ENCODE measurements at places on chromosomes 1 and 21.

DNA sequence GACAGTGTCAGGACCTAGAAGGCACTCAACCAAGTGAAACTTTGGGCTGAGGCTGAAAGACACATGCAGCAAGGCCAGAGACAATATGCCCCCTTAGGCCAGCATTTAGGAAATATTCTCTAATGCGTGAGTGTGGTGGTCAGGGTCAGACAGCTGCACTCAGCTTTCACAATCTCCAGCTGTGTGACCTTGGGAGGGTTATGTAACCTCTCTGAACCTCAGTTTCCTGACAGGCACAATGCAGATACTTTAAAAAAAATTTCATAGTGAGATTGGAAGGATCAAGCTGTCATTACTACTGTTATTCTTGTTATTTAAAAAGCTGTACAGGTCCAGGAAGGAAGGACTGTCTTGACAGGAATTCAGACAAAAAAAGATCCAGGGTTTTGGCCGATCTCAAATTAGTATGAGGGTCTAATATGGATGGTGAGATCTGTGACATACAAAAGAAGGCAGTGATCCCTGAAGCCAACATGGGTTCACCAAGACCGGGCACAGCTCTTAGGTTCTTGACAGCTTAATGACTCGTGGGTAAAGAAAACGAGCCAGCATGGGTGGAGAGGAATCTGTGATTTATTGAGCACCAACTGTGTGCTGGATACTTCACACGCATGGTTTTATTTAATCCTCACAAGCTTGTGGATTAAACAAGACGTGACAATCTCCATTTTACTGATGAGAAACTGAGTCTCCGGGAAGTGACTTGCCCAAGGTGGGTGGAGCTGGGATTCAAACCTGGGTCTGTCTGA, 54.6 kb upstream of the POU3F1 start:
- DNase-seq: no peak

DNA sequence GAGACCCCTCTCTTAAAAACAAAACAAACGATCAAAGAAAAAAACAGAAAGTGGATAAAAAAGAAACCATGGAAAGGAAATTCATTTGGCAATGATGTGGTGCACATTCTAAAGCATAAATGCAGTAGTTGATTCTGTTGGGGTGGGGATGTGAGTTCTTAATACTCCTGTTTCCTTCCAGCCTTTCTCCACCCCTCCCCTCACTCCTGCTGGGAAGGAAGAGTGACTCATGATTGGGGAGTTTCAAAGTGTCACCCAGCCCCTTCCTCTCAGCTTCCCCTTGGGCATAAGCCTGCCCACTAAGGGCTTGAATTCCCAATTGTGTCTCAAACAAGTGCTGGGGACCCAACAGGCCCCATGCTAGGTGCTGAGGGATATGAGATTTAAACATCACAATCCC, 6.7 kb upstream of the PINK1 start:
- DNase-seq: no peak

DNA sequence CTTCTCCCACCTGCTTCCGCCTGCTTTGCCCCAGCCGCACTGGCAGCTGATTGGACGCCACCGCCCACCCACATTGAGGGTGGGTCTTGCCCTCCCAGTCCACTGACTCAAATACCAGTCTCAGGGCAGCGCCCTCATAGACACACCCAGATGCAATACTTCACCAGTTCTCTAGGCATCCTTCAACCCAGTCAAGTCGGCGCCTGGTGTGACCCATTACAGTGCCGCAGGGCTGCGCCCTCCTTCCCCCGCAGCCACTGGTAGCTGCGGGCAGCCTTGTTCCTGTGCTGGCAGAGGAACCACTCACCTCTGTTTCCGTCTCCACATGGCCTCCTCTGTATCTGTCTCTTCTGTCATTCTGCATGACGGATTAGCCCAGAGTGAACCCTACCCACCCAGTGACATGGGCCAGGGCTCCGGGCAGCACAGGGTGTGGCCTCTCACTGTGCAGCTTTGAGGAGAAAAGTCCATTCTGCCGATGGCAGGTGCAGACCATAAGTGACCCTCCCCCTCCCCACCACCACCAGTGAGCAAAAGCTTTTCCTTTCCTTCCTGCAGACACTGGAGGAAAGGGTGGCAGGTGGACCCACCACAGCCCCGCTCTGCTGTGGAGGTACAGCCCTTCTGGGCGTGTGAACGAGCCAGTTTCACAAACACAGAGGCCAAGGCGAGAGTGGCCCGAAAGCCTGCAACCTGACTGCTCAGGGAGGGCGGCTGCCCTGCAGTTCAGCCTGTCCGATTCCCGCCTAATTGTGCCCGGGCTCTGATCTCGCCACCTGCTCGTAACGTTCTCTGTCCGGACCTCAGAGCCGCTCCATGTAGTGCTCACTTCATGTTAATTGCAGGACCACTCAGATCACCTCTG, 57.1 kb downstream of the FAAP20 start:
- DNase-seq: no peak

DNA sequence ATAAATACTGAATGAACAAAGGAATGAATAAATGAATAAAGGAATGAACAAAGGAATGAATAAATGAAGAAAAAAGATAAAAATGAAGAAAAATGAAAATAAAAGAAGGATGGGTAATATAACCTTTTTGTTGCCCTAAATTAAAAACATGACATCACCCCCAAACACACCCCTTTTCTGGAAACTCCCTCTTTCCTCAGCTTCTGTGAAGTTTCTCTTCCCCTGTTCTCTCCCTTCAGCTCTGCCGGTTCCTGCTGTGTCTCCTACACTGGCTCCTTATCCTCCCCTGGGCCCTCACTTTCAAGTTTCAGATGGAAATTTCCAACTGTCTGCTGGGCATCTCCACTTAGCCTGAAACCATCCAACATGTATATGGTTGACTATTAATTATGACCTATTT, 37.9 kb downstream of the RAB3B start:
- DNase-seq: no peak

DNA sequence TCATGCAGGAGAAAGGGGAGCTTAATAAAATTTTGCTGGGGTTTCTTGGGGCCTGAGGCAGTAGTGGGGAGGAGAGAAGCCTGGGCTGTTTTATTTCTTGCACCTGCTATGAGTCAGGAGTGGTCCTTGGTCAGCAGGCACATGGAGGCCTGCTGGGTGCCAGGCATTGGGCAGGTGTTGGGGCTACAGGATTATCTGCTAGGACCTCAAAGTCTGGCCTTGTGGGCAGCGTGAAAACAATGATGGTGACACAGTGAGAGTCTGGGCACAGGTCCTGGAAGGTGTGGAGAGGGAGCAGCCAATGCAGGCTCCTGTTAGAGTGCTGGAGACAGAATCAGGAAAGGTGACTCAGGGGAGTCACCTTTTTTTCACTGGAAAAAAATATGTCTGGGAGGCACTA, 17.2 kb downstream of the ROR1 start:
- DNase-seq: no peak

- DNase-seq: no peak
These were observed 36.1 kb downstream of the COL6A1 start for GRCh38 chr21:46017695-46018094.

GRCh38 chr1:151144474-151145303, 1.7 kb downstream of the SEMA6C start:
- DNase-seq: no peak

DNA sequence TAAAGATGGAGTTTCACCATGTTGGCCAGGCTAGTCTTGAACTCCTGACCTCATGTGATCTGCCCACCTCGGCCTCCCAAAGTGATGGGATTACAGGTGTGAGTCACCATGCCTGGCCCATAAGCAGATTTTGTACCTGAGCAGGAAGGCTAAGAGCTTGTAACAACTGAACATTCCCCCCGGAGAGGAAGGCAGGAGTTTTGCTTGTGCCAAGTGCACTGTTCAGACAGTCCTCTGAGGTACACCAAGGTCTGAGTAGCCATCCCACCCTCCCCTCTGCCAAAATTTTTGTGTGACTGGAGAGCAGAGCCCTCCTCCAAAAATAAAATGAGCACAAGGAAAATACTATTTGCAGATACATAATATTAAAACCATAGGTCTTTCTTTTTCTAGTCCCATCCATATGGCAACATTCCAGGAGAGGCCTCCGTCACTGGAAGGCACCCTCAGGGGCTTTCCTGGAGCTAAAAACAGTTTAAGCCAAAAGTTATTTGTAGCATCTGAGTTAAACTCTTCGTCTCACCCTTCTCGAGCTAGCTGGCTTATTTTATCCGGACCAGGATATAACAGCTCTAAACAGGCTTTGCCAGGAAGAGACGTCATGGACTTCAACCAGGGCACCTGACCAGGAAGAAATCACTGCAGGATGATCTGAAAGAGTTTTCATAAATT, 27.2 kb downstream of the CAPN2 start:
- DNase-seq: no peak

DNA sequence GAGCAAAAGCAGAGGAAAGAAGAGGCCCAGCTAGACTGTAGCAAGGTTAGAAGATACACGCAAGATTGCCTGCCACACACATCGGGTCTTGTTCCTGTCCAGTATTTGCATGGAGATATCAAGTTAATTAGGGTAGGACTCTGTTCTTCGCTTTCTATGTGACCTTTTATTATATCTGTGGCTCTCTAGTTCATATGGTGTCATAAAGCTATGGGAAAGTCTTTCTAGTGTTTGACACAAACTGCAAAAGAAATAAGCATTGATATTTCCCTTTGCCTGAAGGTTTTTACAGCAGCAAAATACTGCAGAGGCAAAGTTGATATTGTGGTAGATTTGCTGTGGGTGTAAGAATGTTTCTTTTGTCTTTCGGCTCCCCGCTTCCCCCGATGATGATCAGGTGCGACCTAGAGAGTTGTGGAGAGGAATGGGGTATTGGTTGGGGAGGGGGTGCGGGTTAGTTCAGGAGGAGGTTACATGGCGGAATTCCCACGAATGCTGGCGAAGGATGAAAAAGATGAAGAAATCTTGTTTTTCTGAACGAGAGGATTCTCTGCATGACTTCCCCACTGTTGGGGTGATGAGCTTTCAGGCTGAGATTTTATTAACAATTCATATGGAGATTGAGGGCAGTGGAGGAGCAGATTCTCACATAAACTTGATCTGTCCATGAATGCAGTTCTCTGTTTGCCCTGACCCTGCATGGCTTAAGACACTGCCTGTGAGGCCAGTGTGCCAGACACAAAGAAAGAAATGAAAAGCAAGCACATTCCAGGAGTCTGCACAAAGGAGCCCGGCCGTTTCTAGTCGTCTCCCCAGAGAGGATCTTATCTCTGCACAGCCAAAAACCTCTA, 550.2 kb downstream of the USP25 start:
- DNase-seq: no peak
